Left hindlimb (tissue), 1 donor: ENCODE measurements at places on chromosomes 11 and 22.
A peak's percentile ranks its signal among the peaks of the same experiment; 100 is the strongest.

GRCh38 chr11:11400121-11400520 is 47.1 kb upstream of the CSNK2A3 start:
- no peak for DNase-seq

GRCh38 chr22:47328550-47329243 is 566.2 kb downstream of the TBC1D22A start:
- no peak for DNase-seq

GRCh38 chr11:117384045-117384444 is 56.4 kb downstream of the CEP164 start:
- no peak for DNase-seq

- DNase-seq, result no peak
These were observed 7.4 kb upstream of the RCE1 start for GRCh38 chr11:66835768-66836405.

GRCh38 chr11:2768471-2769408 is 68.9 kb upstream of the KCNQ1OT1 start:
- DNase-seq, result no peak

- DNase-seq, result no peak
These were observed 62.7 kb downstream of the ISX start for GRCh38 chr22:35128637-35129036.

DNA sequence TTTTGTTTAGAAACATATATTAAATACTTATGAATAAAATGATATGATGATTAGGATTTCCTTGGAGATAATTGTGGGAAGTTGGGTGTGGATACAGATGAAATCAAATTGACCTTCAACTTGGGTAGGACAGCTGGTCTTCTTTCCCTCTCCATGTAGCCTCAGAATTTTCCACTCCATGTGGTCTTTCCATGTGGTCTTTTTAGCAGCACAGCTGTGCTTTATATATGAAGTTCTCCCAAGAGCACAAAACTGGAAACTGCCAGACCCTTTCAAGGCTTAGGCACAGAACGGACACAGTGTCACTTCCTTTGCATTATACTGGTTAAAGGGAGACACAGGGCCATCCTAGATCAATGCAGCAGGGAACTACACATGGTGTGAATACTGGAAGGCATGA is 28.6 kb downstream of the FAM76B start:
- DNase-seq, result no peak

- no peak for DNase-seq
These were observed 719.3 kb downstream of the JRKL start for GRCh38 chr11:97109078-97109477.

DNA sequence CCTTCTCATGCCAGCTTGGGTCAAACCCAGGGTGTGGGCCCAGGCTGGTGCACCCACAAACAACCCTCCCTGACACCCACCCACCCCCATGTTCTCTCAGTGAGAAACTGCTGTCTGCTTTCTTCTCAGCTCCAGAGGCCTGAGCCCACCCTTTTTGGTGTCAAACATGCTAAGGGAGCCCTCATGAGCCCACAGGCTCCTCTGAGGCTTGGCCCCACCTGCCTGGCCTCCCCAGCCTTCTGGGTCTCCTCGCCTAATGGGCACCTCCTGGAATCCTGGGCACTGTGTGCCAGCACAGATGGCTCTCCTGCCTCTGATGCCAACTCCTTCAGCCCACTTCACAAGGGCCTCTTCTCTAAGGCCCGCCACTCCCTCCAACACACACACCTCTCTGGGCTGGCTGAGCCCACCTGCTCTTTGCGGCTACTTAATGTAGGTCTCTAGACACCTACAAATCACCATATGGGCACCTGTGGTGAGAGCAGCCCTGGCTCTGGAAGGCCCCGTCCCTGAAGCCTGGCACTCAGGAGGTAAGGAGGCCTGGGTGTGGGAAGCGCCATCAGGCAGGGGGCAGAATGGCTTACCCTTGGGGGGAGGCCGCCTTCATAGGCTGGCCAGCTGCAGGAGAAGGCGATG is 4.4 kb downstream of the NAGA start:
- DNase-seq, result peak; percentile 8

DNA sequence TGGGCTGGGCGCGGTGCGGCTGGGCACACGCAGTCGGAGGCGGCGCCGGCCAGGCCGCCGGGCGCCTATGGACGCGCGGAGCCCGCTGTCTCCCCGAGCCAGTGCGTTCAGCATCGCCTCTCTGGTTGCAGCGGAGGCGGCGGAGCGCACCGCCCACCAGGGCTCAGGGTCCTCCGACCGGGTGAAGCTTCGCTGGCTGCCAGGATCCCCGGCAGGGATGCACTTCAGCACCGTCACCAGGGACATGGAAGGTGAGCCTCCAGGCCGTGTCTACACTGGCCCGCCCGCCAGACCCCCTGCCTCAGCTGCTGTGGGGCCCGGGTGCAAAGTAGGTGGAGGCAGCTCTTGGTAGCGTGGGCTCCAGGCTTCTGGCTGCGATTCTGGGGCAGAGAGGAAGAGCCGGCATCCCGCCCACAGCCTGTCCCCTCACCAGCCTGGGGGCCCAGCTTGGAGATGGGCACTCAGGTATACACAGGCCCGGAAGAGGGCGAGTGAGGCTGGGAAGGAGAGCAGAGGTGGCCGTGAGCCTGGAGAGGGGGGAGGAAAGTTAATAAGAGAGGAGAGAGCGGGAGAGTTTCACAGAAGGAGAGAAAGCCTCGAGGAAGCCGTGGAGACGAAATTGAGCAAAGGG is 1.0 kb upstream of the TBX1 start:
- DNase-seq, result no peak

- no peak for DNase-seq
These were observed 6.4 kb downstream of the ATG2A start for GRCh38 chr11:64910451-64911093.

DNA sequence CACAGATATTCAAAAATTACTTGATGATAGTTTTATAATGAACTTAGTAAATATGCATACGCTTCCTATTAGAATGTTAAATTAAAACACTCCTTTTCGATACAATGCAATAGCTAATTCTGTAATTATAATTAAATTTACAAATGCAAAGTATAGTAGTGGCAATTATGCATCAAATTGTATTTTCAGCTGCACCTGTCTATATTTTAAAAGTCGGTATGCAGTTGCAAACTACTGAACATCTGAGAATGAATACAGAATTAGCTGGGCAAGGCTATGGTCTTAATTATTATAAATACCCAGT is 110.4 kb upstream of the ARHGAP42 start:
- no peak for DNase-seq

DNA sequence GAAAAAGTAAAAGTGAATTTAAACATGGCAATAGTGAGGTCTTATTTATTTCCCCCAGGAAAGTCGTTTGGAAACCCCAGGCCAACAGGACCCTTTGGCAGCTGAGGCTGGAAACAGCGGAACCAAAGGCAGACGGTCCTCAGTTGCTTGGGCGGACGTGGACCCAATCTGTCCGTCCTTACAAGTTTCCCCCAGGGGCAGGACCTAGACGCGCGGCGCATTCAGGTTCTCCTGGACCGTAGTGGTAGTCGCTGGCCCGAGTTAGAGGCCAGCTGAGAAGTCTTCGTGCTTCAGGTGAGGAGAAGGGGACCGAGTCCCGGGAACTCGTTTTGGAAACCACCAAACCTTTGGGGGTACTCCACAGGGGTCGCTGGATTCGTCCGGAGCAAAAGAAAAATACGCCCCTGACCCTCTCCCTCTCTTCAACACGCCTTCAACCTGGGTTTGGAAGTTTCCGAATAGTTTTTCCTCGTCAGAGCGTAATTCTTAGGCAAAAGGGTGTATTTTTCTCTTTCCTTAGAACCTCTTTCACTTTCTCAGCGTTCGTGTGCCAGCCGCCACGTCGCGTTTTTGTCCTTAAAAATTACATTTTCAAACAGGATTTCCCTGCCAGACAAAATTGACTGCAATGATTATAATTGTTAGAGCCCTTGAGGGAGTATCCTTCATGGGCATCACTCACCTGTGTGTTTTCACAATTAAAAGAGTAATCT is 2.1 kb downstream of the METTL15 start:
- DNase-seq, result peak; percentile 78

GRCh38 chr11:130725421-130726233 is 190.7 kb downstream of the SNX19 start:
- DNase-seq, result no peak

DNA sequence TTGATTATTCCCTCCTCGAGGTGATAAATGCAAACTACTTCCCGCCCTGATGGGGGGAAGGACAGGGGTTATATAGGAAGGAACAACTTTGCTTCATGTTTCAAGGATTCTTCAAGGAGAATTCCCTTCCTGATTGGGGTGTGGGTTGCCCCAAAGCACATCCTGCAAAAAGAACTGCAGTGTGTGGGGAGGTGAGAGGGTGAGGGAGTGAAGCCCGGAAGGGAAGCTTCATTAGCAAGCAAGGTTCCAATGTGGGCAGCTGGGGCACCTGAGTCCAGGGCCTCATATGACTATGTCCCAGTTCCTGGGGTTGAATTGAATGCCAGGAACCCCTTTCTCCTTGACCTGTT is 326.0 kb downstream of the MN1 start:
- DNase-seq, result no peak

- DNase-seq, result no peak
These were observed 450.0 kb upstream of the CCDC179 start for GRCh38 chr11:23310276-23310675.

DNA sequence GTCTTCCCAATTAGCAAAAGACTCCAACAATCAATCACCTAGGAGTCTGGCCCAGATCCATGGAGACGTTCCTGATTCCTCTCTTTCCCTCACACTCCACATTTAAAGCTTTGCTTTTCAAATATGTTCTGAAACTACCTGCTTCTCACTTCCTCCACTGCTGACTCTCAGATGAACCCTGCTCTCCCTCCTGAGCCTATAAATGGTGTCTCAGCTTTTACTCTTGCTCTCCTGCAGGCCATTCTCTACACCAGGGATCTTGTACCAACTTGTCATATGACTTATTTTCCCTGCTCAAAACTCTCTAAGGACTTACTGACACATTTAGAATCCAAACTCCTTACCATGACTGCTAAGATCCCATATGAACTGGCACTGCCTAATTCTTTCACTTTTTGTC is 138.4 kb upstream of the DDI1 start:
- no peak for DNase-seq

DNA sequence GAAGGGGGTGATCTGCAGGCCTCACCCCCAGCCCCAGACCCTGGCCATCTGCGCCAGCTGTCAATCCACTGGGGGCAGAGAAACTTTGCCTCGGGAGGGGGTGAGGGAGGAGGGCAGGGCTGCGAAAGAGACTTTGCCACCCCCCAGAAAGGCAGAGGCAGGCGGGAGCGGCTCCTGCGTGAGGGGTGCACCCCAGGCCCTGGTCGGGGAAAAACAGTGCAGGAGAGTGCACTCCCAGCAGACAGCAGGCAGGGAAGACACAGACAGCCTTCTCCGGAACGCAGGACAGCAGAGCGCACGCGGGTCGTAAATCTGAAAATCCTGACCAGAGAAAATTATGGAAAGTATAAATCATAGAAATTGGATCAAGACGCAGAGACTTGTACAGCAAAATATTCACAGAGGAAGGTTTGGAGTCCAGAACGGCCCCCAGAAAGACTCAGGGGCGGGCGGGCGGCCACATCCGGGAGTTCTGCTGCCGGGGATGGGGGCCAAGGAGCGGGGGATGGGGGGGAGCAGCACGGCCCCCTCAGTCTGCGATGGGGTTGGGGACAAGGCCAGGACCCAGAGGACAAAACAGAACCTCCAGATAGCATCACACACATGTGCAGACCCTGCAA is 8.0 kb upstream of the MRPL23 start:
- peak; percentile 89 for DNase-seq

DNA sequence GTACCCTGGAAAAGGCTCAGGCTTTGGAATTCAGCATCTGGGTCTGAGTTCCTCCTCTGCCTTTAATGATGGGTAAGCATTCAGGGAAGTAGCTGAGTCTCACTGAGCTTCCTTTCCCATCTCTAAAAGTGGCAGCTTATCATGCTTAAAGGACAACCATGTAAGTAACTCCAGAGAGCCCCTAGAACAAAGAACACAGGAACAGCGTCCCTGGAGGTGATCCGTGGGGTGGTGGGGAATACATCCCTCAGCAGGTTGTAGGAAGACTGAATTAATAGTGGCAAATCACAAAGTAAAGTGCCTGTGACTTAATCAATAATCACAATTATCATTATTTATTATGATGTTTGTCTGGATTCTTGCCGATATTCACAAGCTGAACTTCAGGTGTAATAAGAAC is 114.7 kb upstream of the ISX start:
- no peak for DNase-seq

DNA sequence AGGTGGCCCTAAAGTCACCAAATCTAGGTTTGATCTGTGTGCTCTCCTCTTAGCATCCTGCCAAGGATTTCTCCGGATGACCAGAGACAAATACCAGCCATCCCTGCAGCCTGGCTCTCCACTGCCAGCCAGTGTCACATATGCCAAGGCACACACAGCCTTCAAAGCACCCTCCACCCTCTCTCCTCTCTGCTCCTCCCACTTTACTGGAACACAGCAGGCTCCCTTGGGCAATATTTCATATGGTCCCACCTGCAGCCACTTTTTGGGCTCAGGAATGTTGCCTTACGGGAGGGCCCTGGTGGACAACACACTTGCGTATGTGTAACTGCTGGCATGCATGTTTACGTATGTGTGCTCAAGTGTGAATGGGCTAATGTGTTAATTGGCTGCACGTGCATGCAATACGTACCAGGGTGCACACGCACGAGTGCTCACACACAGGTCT is 183.9 kb downstream of the CEP164 start:
- no peak for DNase-seq

DNA sequence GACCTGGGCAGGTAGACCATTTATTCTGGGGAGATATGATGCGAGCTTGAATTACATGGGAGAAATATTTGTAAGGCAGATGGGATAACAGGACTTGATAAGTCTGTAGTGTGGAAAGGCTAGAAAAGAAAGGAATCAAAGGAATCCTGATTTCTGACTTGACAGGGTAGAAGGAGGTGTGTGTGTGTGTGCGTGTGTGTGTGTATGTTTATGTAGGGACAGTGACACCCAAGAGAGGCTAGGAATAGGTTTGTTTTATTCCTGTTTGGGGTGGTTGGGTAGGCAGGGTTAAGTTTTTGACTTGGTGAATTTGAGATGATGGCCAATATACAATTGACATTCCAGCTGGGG is 390 bp upstream of the HTATIP2 start:
- DNase-seq, result no peak

DNA sequence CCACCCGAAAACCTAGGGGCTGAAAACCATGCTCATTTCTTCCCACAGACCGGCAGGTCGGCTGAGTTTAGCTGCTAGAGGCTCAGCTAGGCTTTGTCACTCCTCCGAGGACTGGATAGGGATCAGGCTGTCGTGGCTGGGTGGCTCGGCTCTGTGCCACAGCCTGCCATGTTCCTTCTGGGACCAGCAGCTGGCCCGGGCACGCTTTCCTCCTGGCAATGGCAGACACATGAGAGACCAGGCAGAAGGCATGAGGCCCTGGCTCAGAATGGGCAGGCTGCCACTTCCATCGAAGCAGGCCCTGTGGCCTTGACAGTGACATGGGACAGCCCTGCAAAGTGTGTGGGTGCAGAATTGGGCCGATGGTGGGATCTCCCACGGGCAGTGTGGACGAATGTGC is 20.9 kb downstream of the PARVG start:
- no peak for DNase-seq

GRCh38 chr11:96326959-96327358 is 16.0 kb downstream of the MAML2 start:
- no peak for DNase-seq

GRCh38 chr11:17354601-17354991 is 3.0 kb downstream of the NCR3LG1 start:
- DNase-seq, result peak; percentile 42

GRCh38 chr11:47020793-47021526 is 84.4 kb downstream of the CSTPP1 start:
- DNase-seq, result no peak

- no peak for DNase-seq
These were observed 31.1 kb upstream of the PRSS23 start for GRCh38 chr11:86769219-86769618.

- peak; percentile 57 for DNase-seq
These were observed 1.6 kb upstream of the KMT2A start for GRCh38 chr11:118434553-118435289.
